ENCODE measurements at places on chromosomes 3 and 15.

GRCh38 chr15:99059010-99059981 is 45.6 kb upstream of the SYNM start:
- peak; percentile 86 for DNase-seq

DNA sequence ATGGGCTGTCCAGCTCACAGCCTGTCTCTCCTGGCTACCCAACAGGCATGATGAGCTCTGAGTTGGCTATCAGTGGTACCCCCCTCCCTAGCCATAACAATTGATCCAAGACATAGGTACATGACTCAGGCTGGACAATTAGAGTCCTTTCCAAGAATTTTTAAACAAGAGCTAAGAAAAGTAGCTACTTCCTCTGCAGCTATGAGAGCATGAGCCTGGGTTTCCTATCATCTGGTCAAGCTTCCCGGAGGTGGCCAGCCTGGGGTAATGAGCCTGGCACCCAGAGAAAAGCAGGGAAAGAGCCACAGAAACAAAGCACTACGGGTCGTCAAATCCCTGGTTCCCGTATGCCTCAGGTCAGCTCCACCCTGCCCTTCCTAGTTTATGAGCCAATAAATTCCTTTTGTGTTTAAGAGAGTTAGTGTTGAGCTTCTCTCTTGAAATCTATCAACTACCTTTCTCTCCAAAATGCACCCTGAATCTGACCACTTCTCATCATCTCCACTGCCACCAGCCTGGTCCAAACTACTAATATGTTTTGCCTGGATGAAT is 2.3 kb upstream of the SLC51B start:
- DNase-seq, result no peak

GRCh38 chr3:153980252-153980590 is 141.0 kb upstream of the ARHGEF26 start:
- no peak for DNase-seq

- no peak for DNase-seq
Observed at GRCh38 chr3:60798456-60798855, 452.8 kb downstream of the FHIT start.

- DNase-seq, result no peak
Observed at GRCh38 chr15:28267727-28268126, 54.3 kb downstream of the HERC2 start.

DNA sequence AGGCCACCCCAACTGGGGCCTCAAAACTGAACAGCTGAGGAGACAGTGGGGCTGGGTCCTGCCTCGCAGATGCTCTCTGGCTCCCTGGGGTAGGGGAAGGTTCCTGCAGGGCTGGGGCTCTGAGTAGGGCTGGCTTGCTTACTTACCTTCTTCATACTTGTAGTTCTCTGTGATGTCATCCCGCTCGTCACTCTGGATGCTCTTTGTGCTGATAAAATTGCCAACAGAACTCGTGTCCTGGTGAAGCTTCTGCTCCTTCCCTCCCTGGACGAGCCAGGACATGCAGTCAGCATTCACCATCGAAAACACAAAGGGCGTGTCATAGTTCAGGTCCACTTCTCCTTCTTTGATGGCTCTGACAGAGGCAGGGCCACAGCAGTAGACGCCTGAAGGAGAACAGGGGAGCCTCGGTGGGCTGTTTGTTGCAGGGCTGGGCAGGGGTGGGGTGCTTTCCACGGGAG is 17.9 kb upstream of the EPB42 start:
- no peak for DNase-seq

DNA sequence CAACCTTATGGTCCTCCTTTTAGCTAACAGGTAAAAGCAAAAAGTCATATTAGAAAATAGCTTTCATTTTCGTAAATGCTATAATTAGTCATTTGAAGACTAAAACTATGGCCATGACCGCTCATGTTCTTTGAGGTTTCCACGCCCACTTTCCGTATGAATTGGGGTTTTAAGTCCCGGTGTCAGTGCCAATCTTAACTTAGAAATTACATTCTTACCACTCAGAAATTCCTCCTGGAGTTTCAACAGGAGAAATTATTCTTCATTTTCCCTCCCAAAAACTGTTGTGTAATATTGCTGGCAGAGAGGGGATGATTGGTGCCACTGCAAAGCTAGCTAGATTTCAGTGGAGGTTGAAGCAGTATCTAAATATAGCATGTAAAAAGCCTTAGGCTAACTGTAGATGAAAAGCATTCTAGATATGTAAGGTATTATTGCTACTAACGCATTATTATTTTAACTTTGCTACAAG is 71.0 kb upstream of the MDFIC2 start:
- DNase-seq, result peak; percentile 3

DNA sequence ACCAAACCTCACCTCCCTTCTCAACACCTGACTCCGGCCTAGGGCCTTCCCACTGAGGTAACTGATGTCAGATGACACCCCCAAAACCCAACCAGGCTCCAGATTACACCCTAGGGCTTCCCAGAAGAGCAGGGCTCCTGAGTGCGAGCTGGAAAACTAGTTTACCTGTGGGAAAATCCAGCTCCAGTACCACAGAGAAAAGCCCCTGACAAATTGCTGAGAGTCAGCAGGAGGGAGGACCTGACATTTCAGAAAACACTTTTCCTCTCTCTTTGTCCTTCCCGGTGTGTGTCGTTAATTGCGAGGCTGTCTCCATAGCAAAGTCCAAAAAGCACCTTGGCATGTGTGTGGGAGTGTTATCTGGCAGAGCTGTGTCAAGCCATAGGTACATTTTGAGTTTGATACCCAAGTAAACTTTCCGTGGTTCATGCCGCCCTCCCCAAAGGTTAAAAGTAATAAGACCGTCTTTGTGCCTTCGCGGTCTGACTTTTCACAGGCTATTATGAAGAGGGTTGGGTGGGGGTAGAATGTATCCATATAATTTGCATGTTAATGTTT is 79.8 kb upstream of the FNDC3B start:
- DNase-seq, result no peak

- no peak for DNase-seq
Observed at GRCh38 chr3:20071175-20071574, 30.9 kb downstream of the KAT2B start.

GRCh38 chr15:75713338-75713895 is 769 bp upstream of the CSPG4 start:
- no peak for DNase-seq

DNA sequence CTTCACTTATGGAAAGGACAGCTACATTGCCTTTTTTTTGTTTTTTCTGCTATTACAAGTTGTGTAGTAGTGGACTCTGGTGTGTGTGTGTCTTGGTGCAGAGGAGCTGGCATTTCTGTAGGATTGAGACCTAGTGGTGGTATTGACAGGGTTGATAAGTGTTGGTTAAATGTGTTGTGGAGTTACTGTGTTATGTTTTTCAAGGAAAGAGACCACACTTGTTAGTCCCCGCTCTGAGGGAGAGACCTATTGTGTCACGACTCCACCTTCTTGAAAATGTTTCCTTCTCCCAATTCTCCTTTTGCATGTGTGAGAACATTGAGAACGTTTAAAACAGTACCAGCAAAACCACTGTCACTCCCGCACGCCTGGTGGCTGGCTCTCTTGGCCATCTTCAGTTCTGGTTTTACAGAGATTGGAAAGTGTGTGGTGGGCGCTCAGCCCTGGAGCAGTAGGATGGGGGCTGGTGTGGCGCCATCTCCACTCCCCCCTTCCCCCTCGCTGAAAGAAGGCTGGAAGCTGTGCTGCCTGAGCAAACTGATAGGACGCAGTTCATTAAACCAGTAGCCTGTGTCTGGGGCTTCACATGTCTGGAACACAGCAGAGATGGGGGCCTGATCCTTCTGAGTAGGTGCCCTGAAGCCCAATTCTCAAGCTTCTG is 5.5 kb downstream of the KLF13 start:
- DNase-seq, result no peak

- no peak for DNase-seq
Observed at GRCh38 chr15:77459031-77459430, 38.3 kb downstream of the HMG20A start.

- DNase-seq, result no peak
Observed at GRCh38 chr3:188421836-188422540, 268.0 kb downstream of the LPP start.

DNA sequence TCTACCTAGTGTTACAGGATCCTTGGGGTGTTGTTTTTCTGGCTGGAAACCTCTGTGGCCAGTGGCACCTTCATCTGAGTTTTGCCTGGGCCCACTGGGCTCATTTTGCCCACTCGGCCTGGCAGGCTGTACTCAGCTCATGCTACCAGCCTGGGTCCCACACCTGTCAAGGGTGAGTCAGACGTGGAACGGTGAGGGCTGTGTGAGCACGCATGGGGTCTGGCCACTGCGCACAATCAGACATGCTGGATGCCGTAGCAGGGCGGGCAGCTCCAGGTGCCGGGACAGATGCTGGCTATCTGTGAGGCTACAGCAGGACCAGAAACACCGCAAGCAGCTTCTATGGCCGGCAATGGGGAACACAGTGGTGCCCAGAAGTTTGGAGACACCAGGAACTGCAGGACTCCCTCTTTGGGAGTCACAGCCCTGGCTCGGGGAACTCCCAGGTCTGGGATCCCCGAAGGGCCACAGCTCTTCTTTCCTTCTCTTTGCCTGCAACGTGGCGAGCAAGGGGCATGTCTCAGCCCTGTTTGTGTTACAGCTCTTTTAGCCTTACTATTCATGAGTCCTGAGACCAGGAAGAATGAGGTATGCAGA is 35.9 kb upstream of the DNAJC13 start:
- no peak for DNase-seq

- DNase-seq, result no peak
Observed at GRCh38 chr3:150145659-150146058, 175.0 kb upstream of the PFN2 start.

- no peak for DNase-seq
Observed at GRCh38 chr3:187783098-187783497, 37.8 kb upstream of the BCL6 start.

- peak; percentile 37 for DNase-seq
Observed at GRCh38 chr3:95609411-95609810, 1205.0 kb upstream of the EPHA6 start.

GRCh38 chr3:163924600-163924999 is 1153.7 kb downstream of the SI start:
- DNase-seq, result no peak

Measured in brain (organoid and tissue), 16 donors.